ENCODE measurements at places on chromosomes 13 and 19. TPM values are rescaled to one million over a fixed set of nuclear protein-coding genes. Genes with fewer than 3 reads are reported as not detected.

SMIM44 gene
- total RNA-seq: not detected

EBPL gene
- total RNA-seq: 25.0 TPM

PRSS57 gene
- total RNA-seq: not detected

- H3K36me3 ChIP-seq: no peaks in the 10 kb centered on the region
- peaks cover 5% of the 10 kb centered on the region for H3K27me3 ChIP-seq
- no peak overlapping the region for H3K4me3 ChIP-seq
- no peak for DNase-seq
- no peak overlapping the region for H3K27ac ChIP-seq
- H3K4me1 ChIP-seq: no peaks in the 10 kb centered on the region
Measured at GRCh38 chr13:60327511-60327910, 69.5 kb upstream of the TDRD3 start.

GRCh38 chr19:41395355-41395754 lies 1.8 kb downstream of the EXOSC5 start:
- H3K36me3 ChIP-seq: peaks cover 8% of the 10 kb centered on the region
- peak overlapping the region; percentile 23 for H3K27ac ChIP-seq
- peaks cover 37% of the 10 kb centered on the region for H3K4me1 ChIP-seq
- no peaks in the 10 kb centered on the region for H3K27me3 ChIP-seq
- no peak for DNase-seq

- peaks cover 1% of the 10 kb centered on the region for H3K4me1 ChIP-seq
- no peak overlapping the region for H3K4me3 ChIP-seq
- no peaks in the 10 kb centered on the region for H3K36me3 ChIP-seq
- H3K27ac ChIP-seq: no peak overlapping the region
- no peak for DNase-seq
Measured at GRCh38 chr13:111337206-111337605, 16.8 kb downstream of the TEX29 start.
